Stimulated activated CD4-positive, alpha-beta T cell treated with anti-CD3 and anti-CD28 coated beads, Interleukin-15, amount 100 ng/mL, for 1 hour (primary cell): ENCODE measurements at places on chromosomes 16 and 17.

DNA sequence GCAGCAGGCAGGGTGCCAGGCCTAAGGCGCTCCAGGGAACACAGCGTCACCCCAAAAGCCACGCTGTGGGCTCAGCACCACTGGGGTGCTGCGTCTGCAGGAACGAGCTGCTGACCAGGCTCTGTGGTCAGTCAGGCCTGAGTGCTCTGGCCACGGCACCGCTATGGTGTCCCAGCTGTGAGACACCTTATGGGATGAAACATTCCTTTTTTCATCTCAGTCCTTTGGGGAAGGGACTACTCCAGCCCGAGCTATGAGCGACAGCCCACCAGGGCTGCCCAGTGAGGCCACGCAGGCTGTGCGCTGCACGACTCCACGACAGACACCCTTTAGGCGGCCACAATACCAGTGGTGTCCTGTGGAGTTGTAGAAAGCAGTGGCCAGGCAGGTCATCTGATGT is 11.1 kb downstream of the MGAT5B start:
- DNase-seq = no peak

GRCh38 chr17:81095383-81095762 is 60.4 kb downstream of the BAIAP2 start:
- no peak for DNase-seq

DNA sequence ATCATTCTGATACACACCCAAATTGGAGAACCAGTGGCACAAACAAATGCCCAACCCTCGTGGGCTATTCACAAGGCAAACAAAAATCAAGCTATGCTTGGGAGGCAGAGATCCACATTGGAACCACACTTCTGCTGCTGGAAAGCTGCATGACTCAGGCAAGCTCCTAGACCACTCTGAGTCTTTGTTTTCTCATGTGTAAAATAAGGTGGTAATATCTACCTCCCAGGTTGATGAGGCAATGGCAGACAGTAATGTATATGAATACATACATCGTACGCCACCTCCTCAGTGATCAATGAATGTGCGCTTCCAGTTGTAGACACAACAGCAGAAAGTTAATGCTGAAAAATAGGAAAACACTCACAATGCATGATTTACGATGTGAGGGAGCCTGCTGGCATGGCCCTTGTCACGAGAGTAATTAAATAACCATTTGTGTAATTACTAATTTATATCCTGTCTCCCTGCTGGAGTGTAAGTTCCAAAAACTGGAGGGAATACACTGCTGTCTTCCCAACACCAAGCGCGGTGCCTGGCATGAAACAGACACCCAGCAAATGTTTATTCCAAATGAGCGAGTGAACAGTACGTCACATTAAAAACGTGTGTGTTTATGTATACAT is 69.9 kb upstream of the HSBP1 start:
- DNase-seq = no peak

- no peak for DNase-seq
Measured at GRCh38 chr16:66344533-66345145, 21.9 kb upstream of the CDH5 start.

DNA sequence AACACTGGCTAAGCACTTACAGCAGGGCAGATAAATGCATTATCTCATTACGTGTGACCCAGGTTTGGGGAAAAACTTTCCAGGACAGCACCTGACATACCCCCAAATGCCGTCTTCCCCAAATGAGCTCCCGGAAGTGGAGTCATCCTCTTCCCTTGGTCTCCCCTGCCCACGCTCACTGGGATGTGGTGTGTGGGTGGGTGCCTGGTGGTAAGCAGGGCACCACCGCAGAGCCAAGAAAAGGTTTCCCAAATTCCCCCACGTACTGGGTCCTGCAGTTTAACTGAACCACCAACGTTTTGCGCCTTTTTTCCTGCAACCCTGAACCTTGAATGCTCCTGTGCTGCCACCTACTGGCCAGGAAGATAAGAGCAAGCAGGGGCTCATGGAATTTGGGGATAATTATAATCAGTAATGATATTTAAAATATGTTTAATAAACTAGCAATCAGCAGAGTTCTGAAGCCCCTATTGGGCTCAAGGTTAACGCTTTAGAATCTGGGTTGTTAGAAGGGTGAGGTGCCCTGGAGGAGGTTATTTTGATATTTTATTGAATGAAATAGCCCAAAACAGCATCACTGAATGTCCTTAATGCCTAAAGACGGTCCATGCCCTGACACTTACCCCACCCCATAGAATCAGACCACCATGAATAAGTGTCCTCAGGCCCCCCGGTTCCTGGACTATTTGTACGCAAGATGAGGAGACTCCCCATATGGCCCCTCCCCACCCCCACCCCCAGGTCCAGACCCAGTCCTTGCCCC is 8.0 kb downstream of the SPPL2C start:
- peak; percentile 28 for DNase-seq

GRCh38 chr16:46573008-46573833 is 48.0 kb downstream of the SHCBP1 start:
- DNase-seq = no peak

DNA sequence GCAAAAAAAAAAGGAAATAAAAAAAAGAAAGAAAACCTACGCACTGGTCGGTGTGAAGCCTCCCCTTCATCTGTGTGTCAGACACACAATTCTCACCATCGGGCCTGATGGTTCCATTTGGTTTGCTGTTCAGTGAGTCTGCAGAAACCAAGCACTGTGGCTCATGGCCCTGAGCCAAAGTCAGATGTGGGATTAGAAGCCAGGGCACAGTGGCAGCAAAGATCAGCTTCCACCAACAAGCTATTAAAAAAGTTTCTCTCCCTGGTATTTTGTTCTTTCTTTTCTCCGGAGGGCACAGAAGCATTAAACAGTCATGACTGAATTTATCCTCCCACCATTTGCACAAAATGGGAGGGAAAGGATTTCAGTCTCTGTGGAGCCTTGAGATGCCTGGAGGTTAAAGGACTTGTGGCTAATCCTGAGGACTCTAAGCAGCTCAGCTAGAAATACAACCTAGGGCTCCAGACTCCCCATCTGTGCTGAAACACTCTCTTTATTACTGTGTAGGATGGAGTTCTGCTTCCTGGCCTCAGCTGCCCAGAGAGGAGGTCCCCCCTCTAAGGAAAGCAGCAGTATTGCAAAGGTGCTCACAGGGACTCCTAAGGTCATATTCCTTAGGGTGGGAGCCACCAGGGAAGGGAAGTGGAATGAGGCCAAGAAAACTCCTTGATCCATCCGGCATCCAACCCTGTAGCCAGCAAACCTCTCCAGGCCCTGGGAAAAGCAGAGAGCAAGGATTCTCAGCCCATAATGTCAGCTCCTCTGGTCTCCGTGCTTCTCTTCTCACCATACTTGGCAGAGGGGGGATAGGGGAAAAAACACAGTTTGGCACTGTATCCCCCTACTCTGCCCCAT is 28.2 kb downstream of the SLC39A11 start:
- no peak for DNase-seq

DNA sequence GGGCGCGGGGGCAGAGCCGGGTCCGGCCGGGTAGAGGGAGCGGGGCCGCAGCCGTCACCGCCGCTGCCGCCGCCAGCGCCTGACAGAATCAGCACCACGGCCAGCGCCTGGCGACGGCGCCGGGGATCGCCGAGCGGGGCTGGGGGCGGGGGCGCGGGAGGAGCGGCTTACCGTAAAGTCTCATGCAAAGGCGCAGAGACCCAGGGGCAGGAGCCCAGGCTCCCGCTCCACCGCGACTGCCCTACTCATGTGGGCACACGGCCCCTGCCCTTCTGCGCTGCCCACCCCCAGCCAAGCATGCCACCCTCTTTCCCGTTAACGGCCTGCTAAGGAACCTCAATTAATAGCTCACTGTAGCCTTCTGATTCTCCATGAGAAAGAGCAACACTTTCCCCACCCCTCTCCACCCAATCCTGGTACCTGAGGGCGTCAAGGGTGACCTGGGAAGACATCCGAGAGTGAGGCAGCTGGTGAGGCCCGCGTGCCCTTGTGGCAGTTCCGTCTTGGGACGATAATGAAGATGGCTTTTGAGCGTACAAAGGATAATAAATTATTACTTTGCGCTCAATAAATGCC is at the start of gene SEZ6:
TSS of gene SEZ6 (minus strand) at position 98 of the 576 bp plus-strand sequence. CDS start 164 bp downstream, outside the sequence.
- DNase-seq = peak; percentile 9
